ENCODE measurements at places on chromosomes 5 and 9. TPM values are rescaled to one million over a fixed set of nuclear protein-coding genes. Genes with fewer than 3 reads are reported as not detected.

Gene CCDC187
- total RNA-seq: not detected

Gene CARD9
- 0.86 TPM for total RNA-seq

Gene NRG2
- 24.2 TPM for total RNA-seq

Gene SPINK5
- total RNA-seq: 0.09 TPM

Gene ENHO
- total RNA-seq: 0.65 TPM

Gene SV2C
- not detected for total RNA-seq

Gene CCDC192
- total RNA-seq: not detected

Gene GNA14
- total RNA-seq: 0.20 TPM

Gene OBP2B
- total RNA-seq: not detected

Gene DMAC1
- 19.2 TPM for total RNA-seq

Gene TNFSF8
- total RNA-seq: not detected

Gene LRRC8A
- 26.6 TPM for total RNA-seq

Gene TPPP
- total RNA-seq: 3.4 TPM

Gene SLC6A18
- not detected for total RNA-seq

Gene DND1
- 0.20 TPM for total RNA-seq

Gene TSC1
- total RNA-seq: 36.7 TPM

Gene BTNL8
- not detected for total RNA-seq

Gene DTWD2
- total RNA-seq: 6.6 TPM

Gene CDH9
- not detected for total RNA-seq

Gene S100Z
- not detected for total RNA-seq

Gene IL5
- not detected for total RNA-seq

Gene CDKN2A
- 0.65 TPM for total RNA-seq

Gene ARHGEF39
- 0.07 TPM for total RNA-seq

Gene PCDH12
- 2.1 TPM for total RNA-seq

Gene TMEM215
- not detected for total RNA-seq

Gene CCDC171
- total RNA-seq: 1.6 TPM

Gene MGAT1
- 100 TPM for total RNA-seq

Gene TMEM252
- not detected for total RNA-seq

Gene AJM1
- total RNA-seq: 1.3 TPM

Gene CRHBP
- 0.61 TPM for total RNA-seq

Gene CCDC183
- total RNA-seq: not detected
